ENCODE measurements at places on chromosomes 5 and 9. TPM values are rescaled to one million over a fixed set of nuclear protein-coding genes. Genes with fewer than 3 reads are reported as not detected.

TMEM203 gene
- total RNA-seq, result 42.3 TPM

SPATA31C1 gene
- total RNA-seq, result 0.07 TPM

IL4 gene
- total RNA-seq, result not detected

PROB1 gene
- 0.69 TPM for total RNA-seq

KCNT1 gene
- total RNA-seq, result 0.10 TPM

NEURL1B gene
- total RNA-seq, result 7.6 TPM

SNCB gene
- total RNA-seq, result 0.97 TPM

HMMR gene
- total RNA-seq, result 25.9 TPM

IFNA2 gene
- total RNA-seq, result not detected

PSIP1 gene
- total RNA-seq, result 117 TPM

SPATA31A3 gene
- not detected for total RNA-seq

OLFM1 gene
- 9.7 TPM for total RNA-seq

ARSI gene
- total RNA-seq, result 1.4 TPM

PCDHGA8 gene
- 1.3 TPM for total RNA-seq

MARVELD2 gene
- 62.5 TPM for total RNA-seq

HACD4 gene
- 2.4 TPM for total RNA-seq

NKD2 gene
- 23.3 TPM for total RNA-seq

ECPAS gene
- total RNA-seq, result 82.9 TPM

ADGRV1 gene
- 13.6 TPM for total RNA-seq

TAF11L10 gene
- not detected for total RNA-seq

PCDHGA3 gene
- total RNA-seq, result 0.27 TPM
